ENCODE measurements at places on chromosomes 5 and 9.

DNA sequence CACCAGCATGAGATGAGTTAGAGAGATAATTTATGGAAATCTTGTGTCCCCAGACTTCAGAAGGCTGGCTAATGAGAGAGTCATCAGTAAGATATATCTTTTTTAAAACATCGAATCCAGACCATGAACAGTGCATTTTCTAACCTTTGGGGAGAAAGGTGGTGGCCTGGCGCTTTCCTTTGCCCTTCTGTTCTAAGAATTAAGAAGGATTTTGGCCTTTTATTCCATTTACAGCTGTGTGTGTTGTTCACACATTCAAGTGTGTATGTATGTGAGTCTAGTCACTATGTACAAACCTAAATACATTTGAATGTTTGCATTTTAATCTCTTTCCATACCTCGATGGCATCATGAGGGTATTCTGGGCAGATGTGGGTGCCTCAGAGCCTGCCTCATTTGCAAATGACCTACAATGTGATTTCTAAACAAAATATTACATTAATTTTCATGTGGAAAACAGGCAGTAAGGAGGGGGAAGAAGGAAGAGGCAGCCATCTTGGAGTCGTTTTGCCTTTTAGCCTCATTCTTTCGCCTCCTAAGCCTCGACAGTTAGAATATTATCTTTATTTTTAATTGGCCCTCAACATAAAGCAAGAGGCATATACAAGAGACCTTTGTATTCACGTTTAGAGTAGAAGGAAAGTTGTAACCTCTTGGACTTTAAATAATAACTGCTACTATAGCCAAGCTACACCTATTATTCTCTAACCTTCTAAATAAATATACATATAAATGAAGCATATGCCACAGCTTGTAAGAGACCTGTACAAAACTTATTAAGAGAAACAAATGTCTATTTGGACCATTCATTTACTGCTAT, 125.3 kb upstream of the TMEM161B start:
- DNase-seq = no peak

- no peak for DNase-seq
Measured at GRCh38 chr9:127278372-127278771, 13.8 kb downstream of the GARNL3 start.

GRCh38 chr9:138007918-138008841, 130.6 kb downstream of the CACNA1B start:
- DNase-seq = no peak

GRCh38 chr5:119362714-119363113, 6.9 kb downstream of the TNFAIP8 start:
- DNase-seq = no peak

- DNase-seq = no peak
Measured at GRCh38 chr9:113238859-113239232, 17.5 kb downstream of the SLC31A1 start.

- no peak for DNase-seq
Measured at GRCh38 chr5:1004461-1005248, 3.9 kb upstream of the NKD2 start.

- no peak for DNase-seq
Measured at GRCh38 chr5:180801596-180802324, 846 bp downstream of the MGAT1 start.

DNA sequence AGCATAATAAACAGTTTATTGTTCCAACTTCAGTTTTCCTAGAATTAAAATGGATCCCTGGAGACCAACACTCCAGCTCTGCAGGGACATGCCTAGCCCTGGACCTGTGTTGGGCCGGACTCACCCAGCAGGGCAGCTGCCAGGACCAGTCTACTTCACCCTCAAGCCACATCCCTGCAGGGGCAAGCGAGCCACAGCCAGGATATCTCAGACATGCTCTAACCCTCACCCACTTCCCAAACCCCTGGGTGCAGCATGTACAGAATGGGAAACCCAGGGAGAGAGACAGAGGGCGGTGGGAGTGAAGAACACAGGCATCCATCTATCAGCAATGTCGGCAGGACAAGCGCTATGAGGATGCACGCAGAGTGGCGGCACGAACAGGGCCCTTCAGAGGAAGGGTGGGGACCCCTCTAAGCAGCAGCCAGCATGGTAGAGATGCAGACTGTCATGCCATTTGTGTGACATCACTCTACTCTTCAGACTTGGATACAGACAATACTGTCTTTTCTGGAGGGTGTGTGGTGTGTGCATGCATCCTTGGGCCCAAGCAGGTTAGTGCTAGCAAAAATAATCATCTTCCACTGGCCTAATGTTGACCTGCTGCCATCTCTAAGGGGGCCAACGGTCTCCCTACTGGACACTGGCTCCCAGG, 83.1 kb downstream of the SEMA4D start:
- DNase-seq = no peak

DNA sequence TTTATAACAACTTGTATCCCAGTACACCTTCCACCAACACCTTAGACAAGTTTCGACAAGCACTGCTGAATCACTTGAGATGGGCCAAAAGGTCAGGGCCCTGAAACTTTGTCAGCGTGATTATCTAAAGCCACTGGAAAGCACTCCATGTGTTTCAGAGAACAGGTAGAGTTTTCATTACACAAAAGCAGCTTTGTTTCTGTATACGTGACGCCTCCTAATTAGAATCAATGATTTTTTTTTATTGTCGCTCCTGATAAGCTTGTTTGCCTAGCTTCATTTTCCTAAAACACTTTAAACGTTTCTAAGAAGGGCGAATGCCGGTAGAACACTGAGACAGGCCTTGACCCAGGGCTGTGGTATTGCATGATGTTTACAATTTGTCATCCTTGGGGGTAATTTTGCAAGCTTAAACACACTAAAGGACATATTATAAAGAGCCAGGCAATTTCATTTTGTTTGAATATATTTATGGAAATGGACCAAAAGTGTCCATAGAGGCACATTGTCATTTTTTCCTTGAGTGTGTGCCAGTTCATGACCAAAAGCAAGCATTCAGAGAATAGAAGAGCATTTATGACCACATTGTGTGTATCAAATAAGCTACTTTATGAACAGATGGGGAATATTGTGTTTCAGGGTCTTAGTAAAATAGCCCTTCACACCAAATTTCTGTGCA, 193.6 kb downstream of the GLIS3 start:
- DNase-seq = no peak

DNA sequence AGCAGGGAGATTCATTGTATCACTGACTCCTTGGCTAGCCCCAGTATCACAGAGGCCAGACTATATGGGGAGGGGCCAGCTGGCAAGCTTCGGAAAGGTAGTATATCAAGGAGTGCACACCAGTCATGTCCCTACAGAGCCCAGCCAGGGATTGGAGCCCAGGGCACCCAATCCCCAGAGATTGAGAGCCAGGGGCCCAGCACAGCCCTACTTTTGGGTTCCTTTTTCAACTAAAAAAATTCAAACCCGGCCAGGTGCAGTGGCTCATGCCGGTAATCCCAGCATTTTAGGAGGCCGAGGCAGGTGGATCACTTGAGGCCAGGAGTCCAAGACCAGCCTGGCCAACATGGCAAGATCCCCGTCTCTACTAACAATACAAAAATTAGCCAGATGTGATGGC, 5.4 kb upstream of the MYORG start:
- no peak for DNase-seq

DNA sequence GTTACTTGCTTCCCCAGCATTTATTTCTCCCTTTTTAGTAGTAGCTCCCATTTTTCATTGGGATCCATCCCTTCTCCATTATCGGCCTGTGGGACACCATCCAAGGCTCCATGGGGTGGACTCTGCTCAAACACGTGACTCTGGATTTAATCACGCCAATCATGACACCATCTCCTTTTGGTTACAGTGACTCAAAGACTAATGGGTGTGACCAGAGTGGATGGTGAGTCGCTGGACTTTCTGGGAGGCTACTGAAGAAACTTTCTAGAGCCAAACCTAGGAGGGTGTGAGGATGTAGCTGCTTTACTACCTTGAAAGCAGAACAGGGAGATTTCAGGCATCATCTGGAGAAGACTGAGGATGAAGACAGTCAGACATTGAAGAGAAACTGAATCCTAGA, 93.1 kb downstream of the PJA2 start:
- DNase-seq = no peak
